ENCODE measurements at places on chromosomes 5 and 9.

- DNase-seq = no peak
These were observed 13.4 kb downstream of the PAEP start for GRCh38 chr9:135574943-135575342.

DNA sequence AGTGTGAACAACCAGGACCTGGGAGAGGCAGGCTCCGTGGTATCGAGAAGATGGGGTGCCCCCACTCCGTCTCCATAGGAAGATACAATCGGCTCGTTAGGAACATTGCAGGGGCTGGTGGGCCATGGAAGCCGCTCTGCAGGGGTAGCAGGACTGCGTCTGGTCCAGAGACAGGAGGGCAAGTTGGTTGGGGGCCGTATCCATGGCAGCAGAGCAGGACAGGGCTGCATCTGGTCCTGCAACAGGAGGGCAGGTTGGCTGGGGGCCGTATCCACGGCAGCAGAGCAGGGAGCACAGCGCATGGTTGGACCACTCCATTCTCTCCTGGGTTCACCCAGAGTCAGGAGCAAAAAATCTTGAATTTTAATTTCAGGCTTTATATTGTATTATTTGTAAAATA is 98.2 kb downstream of the ANKRD33B start:
- DNase-seq = no peak

DNA sequence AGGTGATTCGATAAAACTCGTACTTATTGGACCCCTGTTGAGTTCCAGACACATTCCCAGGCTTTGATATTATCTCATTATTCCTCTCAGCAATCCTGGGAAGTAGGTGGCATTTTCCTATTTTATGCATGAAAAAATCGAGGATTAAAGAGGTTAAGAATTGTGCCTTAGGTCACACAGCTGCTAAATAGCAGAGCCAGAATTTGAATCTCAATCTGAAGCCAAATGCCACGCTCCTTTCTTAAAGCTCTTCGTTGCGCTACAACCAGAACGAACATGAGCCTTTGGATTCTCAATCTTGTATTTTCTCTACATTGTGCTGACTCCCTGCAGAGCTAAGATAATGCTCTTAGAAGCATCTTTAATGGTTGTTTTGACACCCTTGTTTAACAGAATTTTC is 527.8 kb upstream of the TLE4 start:
- DNase-seq = no peak

DNA sequence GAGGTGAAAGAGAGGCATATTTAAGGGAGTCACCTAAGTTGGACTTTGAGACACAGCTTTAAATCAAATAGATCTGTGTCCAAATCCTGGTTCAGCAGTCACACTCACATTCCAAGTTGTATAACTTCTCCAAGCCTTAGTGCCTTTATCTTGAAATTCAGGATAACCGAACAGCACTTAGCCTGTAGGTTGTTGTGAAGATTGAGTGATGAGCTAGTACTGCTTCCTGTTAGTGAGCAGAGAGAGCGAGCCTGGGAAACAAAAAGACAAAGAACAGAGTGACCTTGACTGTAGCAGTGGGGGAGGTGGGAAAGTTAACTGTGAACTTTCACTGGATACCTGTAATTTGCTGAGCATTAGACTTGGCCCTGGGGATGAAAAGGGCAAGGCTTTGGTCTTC is 22.4 kb downstream of the MAML1 start:
- DNase-seq = no peak

- no peak for DNase-seq
These were observed 49.2 kb downstream of the ERP44 start for GRCh38 chr9:100049551-100049950.

GRCh38 chr9:117492476-117492875 is 77.6 kb upstream of the ASTN2 start:
- no peak for DNase-seq

GRCh38 chr9:99143655-99144054 is 38.7 kb downstream of the TGFBR1 start:
- no peak for DNase-seq

DNA sequence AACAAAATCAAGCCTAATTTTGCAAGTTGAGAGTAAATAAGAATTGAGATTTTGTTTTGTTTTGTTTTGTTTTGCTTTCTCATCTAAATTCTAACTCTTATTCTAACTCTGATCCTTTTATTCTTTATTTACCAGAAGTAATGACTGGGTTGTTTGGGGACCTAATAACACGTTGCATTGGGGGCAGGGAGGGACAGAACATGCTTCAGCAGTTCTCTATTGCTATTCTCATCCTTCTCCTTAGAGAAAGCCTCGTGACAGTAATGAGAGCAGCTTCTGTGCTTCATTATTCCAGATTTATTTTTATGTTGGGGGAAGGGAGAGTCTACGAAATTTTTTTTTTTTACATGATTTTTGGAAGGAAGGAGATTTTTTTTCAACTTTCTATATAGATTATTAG is 21.1 kb downstream of the CPEB4 start:
- no peak for DNase-seq

- DNase-seq = no peak
These were observed 34.8 kb upstream of the DHFR start for GRCh38 chr5:80689627-80690026.

DNA sequence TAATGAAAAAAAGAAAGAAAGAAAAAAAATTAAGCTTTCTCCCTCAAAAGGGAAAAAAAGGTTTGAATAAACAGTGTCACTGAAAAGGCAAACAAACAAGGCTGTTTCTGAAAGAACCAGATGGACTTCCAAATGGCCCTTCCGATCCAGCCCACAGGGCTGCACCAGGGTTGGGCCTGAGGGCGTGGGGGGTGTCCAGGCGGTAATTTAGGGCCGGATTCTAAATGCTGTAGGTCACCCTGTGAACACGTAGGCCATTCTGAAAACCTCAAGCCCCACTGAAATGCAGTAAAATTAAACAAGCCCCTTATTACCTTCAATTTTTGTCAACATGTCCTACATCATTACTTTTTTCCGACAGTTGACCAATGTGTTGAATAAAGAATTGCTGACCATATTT is 132.1 kb downstream of the HSD17B3 start:
- no peak for DNase-seq

DNA sequence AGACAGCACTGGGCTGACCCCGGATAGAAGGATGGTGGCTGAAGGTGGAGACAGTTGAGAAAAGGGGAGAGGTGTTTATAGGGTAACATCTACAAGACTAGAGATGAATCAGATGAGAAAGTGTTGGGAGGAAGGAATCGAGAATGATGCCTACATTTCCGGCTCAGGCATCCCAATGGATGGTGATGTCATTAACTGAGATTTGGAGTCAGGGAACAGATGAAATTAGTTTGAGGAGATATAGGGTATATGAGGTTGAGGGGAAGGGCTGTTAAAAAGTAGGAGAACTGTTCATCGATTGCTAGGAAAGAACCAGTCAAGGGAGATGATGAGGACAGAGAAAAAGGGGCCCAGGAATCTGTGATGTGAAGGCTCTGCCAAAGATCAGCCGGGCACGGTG is 24.7 kb upstream of the IQGAP2 start:
- no peak for DNase-seq

DNA sequence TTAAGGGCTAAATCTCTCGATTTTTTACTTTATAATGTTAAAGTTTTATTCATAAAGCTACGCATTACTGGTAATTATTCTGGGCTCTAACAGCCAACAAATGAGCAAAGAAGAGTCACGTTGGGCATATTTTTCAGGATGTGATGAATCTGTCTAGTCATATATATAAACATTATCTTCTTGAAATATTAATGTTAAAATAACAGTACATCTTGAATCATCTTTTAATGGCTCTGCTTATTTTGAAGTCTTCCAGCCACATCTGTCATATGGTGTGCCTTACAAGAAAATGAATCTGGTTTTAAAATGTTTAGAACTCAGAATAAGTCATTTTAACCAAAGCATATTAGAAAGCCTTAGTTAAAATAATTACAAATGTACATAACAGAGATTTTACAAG is 96.9 kb downstream of the CWC27 start:
- no peak for DNase-seq

DNA sequence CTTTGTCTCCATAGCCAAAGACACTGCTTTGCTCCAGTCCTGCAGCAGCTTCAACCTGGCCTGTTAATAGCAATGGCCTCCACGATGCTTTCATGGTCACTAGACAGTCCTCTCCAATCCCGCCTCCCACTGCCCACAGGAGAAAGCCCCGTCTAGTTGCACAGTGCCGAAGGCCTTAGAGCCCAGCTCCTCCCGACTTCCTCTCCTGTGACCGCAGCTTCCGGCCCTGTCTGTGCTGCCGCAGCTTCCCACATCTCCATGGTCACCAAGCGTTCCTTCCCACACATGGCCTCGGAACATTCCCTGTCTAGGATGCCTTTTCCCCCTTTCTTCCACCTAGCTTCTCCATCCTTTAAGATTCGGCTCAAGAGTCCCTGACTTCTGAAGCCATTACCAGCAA is 23.4 kb downstream of the PCA3 start:
- DNase-seq = no peak

DNA sequence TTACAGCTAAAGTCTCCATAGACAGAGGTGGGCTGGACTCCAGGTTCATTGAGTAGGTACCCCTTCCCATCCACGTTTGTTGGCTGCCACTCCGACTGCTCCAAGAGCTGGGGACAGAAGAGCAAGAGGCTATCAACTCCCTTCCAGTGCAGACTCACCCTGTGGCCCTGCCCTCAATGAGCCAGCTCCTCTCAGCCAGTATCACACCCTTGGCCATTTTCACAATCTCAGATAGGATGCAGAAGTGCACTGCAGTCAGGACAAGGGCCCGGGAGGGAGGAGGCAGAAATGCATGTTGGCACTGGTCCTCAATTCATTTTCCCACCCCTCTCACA is 6.2 kb downstream of the IRF1 start:
- no peak for DNase-seq

DNA sequence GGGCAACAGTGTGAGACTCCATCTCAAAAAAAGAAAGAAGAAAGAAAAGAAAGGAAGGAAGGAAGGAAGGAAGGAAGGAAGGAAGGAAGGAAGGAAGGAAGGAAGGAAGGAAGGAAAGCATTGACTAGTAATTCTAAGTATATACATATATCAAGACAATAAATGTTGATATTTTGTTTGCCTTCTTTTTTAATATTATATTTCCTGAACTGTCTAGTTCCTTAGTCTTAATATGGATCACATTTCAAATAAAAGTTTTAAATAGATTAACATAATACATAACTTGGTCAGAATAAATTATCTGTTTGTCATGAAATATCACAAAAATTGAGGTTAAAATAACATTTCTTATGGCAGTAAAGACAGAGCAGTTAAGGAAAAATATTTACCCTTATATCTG is 1448.4 kb upstream of the C9orf72 start:
- no peak for DNase-seq

DNA sequence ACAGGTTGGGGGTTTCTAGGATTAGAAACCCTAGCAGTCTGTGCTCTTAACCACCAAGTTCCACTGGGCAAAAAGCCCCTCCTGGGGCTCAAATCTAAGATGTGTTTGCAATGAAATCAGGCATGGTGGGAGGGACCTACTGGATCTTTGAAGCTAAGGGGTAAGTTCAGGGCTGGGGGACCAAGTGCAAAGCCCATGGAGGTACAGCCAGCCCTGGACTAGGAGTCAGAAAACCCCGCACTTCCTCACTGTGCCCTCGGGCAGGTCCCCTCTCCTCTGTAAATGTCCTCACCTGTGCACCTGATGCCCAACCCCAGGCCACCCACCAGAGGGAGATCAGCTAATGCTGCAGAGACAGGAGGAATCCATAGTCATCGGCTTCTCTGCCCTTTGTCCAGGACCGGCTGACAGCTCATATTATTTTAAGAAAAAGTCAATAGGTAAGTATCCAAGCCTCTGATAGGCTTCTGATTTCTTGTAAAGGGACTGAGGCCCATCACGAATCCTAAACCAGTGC is 138.3 kb downstream of the PAX5 start:
- DNase-seq = no peak

DNA sequence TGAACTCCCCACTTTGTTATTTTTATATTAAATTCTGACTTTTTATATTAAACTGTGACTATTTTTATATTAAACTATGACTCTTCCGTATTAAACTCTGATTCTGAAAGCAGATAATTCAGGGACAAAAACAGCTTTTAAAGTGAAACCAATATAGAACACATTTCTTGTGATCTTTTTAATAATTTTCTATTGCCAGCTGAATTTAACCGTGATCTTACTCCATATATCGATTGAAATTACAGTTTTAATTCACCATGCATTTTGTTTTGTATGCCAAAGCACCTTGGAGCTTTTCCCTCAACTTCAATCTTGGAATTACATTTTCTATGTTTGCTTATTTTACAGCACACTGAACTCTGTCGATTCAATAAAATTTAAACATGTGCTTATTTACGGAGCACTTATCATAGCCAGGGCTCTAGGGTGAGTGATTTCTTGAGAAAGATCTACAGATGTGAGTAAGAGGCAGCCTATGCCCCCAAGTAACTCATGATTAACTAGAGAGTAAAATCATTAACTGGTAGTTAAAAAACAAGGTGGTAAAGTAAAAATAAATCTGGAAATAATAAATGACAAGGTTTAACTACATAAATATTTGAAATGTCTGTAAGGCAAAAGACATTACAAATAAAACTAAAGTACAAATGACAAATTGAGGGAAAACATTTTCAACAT is 72.9 kb upstream of the ALDH1B1 start:
- no peak for DNase-seq

DNA sequence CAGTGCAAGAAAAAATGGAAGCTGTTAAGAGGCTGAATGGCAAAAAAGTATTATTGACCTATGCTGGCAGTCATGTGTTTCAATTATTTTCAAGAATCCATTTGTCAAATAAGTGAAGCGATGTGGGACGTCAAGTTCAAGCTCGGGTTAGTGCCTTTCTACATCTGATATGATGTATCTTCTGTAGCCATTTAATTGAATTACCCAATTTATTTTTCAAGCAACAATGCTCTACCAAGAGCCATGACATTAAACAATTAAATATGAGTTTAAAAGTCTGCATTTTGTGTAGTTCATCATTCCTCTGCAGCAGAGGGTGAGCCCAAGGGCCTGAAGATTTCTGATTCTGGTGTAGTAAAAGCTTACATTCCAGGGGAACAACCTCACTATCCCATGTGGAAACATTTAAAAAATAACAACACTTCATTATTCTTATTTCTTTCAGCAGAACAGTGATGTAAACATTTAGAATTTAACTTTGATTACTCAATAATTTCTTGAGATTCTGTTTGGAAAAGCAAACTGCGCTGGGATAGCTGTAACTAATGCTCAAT is 619.7 kb upstream of the ARRDC3 start:
- no peak for DNase-seq

DNA sequence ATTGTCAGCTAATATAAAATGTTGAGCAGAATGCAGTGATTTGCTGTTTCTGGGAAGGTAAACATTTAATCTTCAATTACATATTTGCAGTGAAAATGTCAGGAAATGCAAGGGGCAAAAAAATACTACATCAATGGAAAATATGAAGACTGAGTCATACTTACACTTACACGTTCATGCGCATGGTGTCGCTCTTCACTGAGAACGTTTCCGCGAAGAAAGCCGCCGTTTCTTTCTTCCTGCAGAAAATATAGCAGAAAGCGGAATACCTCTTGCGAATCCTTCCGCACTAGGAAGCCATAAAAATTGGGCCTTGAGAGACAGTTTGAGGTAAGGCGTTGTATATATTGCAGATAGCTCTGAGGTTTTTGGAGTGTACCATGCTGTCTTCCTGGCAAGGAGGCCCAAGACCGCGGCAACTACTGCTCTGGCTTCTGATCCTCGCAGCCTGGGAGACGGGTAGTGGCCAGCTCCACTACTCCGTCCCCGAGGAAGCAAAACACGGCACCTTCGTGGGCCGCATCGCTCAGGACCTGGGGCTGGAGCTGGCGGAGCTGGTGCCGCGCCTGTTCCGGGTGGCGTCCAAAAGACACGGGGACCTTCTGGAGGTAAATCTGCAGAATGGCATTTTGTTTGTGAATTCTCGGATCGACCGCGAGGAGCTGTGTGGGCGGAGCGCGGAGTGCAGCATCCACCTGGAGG is at the start of gene PCDHA13:
PCDHA13 (plus strand) TSS at position 236 of the 702 bp plus-strand sequence; CDS start at position 381, 145 bp downstream.
- DNase-seq = no peak

Data from right kidney (tissue), 9 donors.